Naive thymus-derived CD4-positive, alpha-beta T cell (primary cell): ENCODE measurements at places on chromosomes 13 and 19. TPM values are rescaled to one million over a fixed set of nuclear protein-coding genes. Genes with fewer than 3 reads are reported as not detected.

Gene BABAM1
- total RNA-seq, result 76.3 TPM

GRCh38 chr13:41820581-41821237, 140.2 kb downstream of the VWA8 start:
- H3K36me3 ChIP-seq, result no peaks in the 10 kb centered on the region
- no peak overlapping the region for H3K27ac ChIP-seq

DNA sequence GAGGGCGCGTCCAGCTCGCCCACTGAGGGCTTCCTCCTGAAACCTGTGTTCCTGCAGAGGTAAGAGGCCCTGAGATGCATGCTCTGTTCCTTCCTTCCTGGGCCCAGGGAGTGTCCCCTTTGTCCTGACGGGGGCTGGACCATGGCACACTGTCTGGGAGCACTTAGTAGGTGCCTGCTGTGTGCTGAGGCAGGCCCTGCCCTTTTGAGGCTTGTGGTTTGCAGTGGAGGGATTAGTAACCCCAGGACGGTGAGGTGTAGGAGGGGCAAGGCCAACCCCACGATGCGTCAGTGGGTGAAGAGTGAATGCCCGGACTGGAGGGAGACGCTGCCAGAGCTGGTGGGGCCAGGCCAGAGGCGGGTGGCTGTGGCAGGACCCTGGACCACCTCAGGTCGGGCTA, 11.2 kb upstream of the F2RL3 start:
- no peak for DNase-seq
- peaks cover 6% of the 10 kb centered on the region for H3K4me1 ChIP-seq
- H3K27me3 ChIP-seq, result no peaks in the 10 kb centered on the region
- H3K27ac ChIP-seq, result no peak overlapping the region

Gene SULT2A1
- not detected in 2 replicates for total RNA-seq

Gene ZMYM5
- total RNA-seq, result 24.7 TPM

DNA sequence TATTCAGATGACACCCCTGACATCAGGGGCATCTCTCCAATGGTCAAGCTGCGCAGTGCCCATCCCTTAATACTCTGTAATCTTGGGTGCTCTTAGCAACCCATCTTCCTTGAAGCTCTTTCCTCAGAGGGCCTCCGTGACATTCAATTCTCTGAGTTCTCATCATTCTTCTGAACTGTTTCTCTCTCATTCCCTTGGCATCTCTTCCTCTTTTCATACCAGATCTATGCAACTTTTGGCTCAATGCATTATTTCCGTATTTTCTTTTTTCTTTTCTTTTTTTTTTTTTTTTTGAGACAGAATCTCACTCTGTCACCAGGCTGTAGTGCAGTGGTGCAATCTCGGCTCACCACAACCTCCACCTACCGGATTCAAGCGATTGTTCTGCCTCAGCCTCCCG, 53.9 kb downstream of the PCDH8 start:
- H3K36me3 ChIP-seq, result no peaks in the 10 kb centered on the region
- no peak overlapping the region for H3K27ac ChIP-seq
- no peaks in the 10 kb centered on the region for H3K4me1 ChIP-seq
- no peak for DNase-seq
- no peak overlapping the region for H3K4me3 ChIP-seq

GRCh38 chr13:21118180-21118579, 56.8 kb upstream of the LATS2 start:
- H3K27me3 ChIP-seq, result no peaks in the 10 kb centered on the region
- no peak overlapping the region for H3K27ac ChIP-seq
- H3K4me1 ChIP-seq, result no peaks in the 10 kb centered on the region
- H3K4me3 ChIP-seq, result no peak overlapping the region

- no peaks in the 10 kb centered on the region for H3K27me3 ChIP-seq
- no peak overlapping the region for H3K27ac ChIP-seq
- H3K4me1 ChIP-seq, result peaks cover 15% of the 10 kb centered on the region
- H3K4me3 ChIP-seq, result no peak overlapping the region
- no peak for DNase-seq
- peaks cover 14% of the 10 kb centered on the region for H3K36me3 ChIP-seq
Measured at GRCh38 chr19:32343550-32344262, 1.7 kb upstream of the ZNF507 start.

DNA sequence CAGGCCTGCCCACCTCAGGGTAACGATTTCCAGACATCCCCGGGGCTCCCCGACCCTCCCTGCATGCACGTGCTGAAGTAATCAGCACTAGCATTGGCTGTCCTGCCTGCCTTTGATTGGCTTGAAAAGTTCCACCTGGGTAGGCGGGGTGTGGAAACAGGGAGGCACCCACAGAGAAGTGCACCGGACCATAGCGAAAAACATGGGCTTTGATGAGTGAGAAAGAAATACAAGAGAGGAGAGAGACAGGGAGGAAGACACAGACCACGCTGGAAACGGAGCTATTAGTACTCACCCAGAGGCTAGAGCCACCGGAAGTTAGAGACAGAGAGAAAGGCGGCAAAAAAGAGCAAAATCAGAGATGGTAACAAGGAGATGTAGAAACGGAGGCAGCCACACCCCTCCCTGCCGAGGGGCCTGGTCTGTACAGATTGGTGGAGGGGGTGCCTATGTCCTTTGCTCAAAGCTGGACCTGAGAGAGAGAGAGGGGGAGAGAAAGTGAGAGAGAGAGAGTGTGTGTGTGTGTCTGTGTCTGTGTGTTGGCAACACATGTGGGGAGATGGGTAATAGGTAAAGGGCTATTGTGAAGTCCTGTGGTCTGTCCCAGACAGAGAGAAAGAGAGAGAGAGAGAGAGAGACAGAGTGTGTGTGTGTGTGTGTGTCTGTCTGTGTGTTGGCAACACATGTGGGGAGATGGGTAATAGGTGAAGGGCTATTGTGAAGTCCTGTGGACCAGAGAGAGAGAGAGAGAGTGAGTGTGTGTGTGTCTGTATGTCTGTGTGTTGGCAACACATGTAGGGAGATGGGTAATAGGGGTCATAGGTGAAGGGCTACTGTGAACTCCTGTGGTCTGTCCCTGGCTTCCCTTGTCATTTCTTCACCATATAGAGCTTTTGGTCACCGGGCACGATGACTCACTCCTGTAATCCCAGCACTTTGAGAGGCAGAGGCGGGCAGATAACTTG, 2.9 kb downstream of the CGB3 start:
- H3K4me1 ChIP-seq, result peaks cover 4% of the 10 kb centered on the region
- H3K36me3 ChIP-seq, result no peaks in the 10 kb centered on the region
- no peaks in the 10 kb centered on the region for H3K27me3 ChIP-seq
- no peak overlapping the region for H3K27ac ChIP-seq
- H3K4me3 ChIP-seq, result no peak overlapping the region
- no peak for DNase-seq

- no peaks in the 10 kb centered on the region for H3K36me3 ChIP-seq
- H3K4me3 ChIP-seq, result peak overlapping the region; percentile 64
- peaks cover 26% of the 10 kb centered on the region for H3K4me1 ChIP-seq
- H3K27ac ChIP-seq, result peak overlapping the region; percentile 67
- DNase-seq, result peak; percentile 31
Measured at GRCh38 chr19:4971424-4971793, 2.5 kb downstream of the KDM4B start.

DNA sequence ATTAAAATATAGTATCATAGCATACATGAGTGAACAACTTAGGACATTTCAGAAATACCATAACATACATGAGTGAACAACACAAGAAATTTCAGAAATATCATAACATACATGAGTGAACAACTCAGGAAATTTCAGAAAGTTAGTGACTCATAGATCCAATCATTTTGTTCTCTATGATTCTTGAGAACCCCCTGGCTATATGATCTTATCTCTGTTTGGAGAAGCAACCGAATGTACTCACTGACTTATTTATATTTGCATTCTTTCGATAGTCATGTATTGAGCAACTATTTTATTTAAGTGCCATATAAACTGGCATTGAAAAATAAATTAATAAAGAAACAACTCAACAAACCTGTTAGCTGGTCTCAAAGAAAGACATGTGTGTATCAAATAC, 251.1 kb downstream of the EFNB2 start:
- no peak for DNase-seq
- no peaks in the 10 kb centered on the region for H3K27me3 ChIP-seq
- no peak overlapping the region for H3K27ac ChIP-seq
- H3K36me3 ChIP-seq, result no peaks in the 10 kb centered on the region
- no peaks in the 10 kb centered on the region for H3K4me1 ChIP-seq

Gene CEACAM5
- total RNA-seq, result not detected in 2 replicates

Gene PEAK3
- total RNA-seq, result 0.29 TPM

- no peak overlapping the region for H3K4me3 ChIP-seq
- no peak for DNase-seq
- no peak overlapping the region for H3K27ac ChIP-seq
- H3K36me3 ChIP-seq, result no peaks in the 10 kb centered on the region
- H3K4me1 ChIP-seq, result no peaks in the 10 kb centered on the region
Measured at GRCh38 chr13:71587817-71588216, 279.2 kb downstream of the DACH1 start.

GRCh38 chr13:80921541-80921940, 580.6 kb upstream of the SPRY2 start:
- H3K4me1 ChIP-seq, result no peaks in the 10 kb centered on the region
- no peaks in the 10 kb centered on the region for H3K27me3 ChIP-seq
- H3K36me3 ChIP-seq, result no peaks in the 10 kb centered on the region
- DNase-seq, result no peak
- H3K27ac ChIP-seq, result no peak overlapping the region
- H3K4me3 ChIP-seq, result no peak overlapping the region

DNA sequence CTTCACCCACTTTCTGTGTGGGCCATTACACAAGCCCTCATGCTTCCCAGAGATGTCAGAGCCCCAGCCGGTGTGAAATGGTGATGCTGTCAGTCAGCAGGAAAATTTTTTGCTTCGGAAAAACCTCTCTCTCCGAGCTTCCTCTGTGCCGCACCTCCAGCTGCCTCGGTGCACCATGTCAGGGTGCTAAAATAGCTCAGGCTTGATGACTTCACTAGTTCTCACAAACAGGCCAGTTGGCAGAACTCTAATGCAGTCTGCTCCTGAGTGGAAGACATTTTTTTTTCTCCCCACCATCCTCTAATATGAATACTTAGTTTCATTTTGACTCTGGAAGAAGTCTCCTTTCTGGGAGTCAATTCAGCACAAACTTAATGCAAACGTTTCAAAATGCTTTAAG, 71.3 kb downstream of the KLF12 start:
- H3K27ac ChIP-seq, result no peak overlapping the region
- H3K27me3 ChIP-seq, result no peaks in the 10 kb centered on the region
- no peaks in the 10 kb centered on the region for H3K36me3 ChIP-seq
- no peak for DNase-seq

DNA sequence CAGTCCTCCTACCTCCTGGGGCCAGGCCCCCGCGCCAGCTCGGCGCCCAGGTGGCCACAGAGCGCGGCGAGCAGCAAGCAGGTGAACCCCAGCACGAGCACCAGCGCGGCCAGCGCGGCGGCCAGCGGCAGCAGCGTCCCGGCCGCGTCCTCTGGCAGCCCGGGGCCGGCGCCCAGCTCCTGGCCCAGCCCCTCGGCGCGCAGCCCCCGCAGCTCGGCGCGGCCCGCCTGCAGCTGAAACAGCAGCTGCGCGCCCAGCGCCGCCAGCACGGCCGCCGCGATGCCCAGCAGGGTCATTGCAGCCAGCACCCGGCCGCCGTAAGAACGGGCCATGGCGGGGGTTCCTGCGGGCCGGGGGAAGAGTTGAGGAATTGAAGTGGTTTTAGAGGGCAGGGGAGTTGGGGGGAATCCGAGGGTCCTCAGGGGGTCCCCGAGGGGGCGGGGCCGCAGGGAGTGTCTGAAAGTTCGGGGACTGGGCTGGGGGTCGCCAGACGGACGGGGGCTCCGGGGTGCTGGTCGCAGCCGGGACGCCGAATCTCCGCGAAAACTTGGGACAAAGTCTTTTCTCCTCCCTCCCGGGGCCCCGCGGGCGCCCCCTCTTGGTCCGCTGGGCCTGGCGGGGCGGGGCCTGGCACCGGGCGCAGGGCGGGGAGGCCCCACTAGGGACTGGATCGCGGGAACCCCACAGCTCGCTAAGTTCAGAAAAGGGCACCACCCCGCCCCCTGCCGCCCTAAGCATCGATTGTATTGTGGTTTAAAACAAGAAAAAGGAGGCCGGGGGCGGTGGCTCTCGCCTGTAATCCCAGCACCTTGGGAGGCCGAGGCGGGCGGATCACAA, at the start of gene TMEM221:
Gene TMEM221 (minus strand): TSS at position 538 of the 837 bp plus-strand sequence. CDS start 206 bp downstream, at position 332.
- no peak within 1 kb of the TSS for H3K27ac ChIP-seq
- no peaks in the 10 kb centered on the region for H3K4me1 ChIP-seq
- no peaks in the 10 kb centered on the region for H3K27me3 ChIP-seq
- DNase-seq, result peak; percentile 50
- H3K36me3 ChIP-seq, result no peaks in the 10 kb centered on the region
- peak within 1 kb of the TSS; percentile 39 for H3K4me3 ChIP-seq

DNA sequence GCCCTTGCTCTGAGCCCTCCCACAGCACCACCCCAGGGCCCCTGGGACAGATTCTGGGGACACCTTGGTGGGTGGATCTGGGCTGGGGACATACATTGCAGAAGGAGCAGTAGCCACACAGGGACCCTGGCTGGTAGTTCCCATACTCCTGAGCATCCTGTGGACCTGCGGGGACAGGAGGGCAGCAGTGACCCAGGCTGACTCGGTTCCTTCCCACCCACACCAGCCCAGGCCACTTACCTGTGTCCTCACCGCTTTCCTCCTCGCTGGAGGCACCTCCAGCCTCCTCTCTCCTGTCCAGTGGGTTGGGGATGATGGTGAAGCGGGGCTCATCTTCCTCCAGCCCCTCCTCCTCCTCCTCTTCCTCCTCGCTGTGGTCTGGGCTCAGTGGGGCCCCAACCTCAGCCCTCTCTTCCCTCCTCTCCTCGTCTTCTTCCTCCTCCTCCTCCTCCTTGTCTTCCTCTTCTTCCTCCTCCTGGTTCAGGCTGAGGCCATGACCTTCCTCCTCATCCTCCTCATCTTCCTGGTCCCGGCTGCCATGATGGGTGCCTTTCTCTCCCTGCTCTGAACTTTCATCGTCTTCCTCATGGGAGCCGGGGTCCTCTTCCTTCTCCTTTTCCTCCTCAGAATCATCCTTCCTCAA, 1.9 kb downstream of the HRC start:
- no peak for DNase-seq
- H3K4me1 ChIP-seq, result peaks cover 8% of the 10 kb centered on the region
- peaks cover 39% of the 10 kb centered on the region for H3K27me3 ChIP-seq

GRCh38 chr19:40717880-40718773, 1.2 kb downstream of the ITPKC start:
- no peaks in the 10 kb centered on the region for H3K27me3 ChIP-seq
- H3K4me3 ChIP-seq, result peak overlapping the region; percentile 75
- peaks cover 48% of the 10 kb centered on the region for H3K4me1 ChIP-seq
- peak overlapping the region; percentile 92 for H3K27ac ChIP-seq

DNA sequence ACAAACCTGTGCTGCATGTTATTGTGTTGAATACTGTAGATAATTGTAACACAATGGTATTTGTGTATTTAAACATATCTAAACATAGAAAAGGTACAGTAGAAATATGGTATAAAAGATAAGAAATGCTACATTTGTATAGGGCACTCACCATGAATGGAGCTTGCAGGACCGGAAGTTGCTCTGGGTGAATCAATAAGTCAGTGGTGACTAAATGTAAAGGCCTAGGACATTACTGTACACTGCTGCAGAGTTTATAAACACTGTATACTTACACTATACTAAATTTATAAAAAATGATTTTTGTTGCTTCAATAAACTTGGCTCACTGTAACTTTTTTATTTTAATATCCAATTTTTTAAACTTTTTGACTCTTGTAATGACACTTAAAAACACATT, 34.4 kb downstream of the LMO7 start:
- H3K36me3 ChIP-seq, result no peaks in the 10 kb centered on the region
- no peak for DNase-seq
- H3K4me1 ChIP-seq, result no peaks in the 10 kb centered on the region
- no peak overlapping the region for H3K4me3 ChIP-seq
- H3K27ac ChIP-seq, result no peak overlapping the region
- no peaks in the 10 kb centered on the region for H3K27me3 ChIP-seq

Gene NCR1
- total RNA-seq, result not detected in 2 replicates

Gene ZNF808
- total RNA-seq, result 51.5 TPM

GRCh38 chr13:76993473-76993872, 1.6 kb downstream of the CLN5 start:
- H3K4me1 ChIP-seq, result peaks cover 12% of the 10 kb centered on the region
- DNase-seq, result no peak
- H3K27ac ChIP-seq, result peak overlapping the region; percentile 96
- no peak overlapping the region for H3K4me3 ChIP-seq
